CD4-positive, alpha-beta memory T cell (primary cell): ENCODE measurements at places on chromosomes 2 and 18.

DNA sequence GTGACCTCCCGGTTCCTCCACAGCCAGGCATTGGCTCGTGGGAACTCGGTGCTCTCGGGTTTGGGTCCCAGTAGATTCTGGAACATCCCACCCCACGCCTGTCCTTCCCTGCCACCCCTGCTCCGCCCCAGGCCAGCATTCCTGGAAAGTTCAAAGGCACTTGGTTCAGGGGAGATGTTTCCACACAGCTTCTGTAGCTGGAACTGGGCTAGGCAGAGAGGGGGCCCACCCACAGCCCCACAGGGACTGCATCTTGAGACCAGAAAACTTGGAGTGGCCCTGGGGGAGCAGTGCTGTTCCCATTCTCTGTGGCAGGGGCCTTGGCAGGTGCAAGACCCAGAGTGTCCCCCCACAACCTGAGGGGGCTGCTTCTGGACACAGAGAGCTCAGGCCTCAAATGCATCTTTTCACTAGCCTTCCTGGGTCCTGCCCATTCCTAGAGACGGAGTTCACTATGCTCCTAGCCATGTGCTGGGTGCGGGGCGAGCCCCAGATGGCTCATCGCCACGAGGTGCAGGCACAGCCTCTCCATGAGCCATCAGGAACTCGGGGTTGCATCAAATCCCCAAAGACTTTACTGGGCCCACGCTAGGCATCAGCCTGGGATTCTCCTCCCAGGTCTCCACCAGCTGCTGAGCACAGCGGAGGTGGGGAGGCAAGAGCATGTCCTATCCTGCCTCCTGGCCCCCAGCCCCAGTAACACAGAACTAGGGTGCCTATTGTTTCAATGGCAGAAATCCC is 68.7 kb downstream of the ZFP36L2 start:
- no peak for DNase-seq

- DNase-seq, result peak; percentile 7
Measured at GRCh38 chr2:7539077-7539476, 621.9 kb downstream of the RNF144A start.

GRCh38 chr18:37313624-37314023 is 252.0 kb downstream of the CELF4 start:
- no peak for DNase-seq

DNA sequence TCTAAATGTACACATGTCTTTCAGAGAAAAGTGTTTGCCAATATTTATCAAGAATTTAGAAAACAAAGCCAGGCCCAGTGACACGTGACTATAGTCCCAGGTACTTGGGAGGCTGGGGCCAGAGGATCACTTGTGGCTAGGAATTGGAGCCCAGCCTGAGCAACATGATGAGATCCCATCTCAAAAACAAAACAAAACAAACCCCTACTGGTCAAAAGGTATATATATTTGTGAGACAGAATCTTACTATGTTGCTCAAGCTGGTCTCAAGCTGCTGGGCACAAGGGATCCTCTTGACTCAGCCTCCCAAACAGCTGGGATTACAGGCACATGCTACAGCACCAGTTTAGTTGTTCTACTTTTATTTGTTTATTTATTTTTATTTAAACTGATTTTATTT is 79.2 kb downstream of the ZDBF2 start:
- no peak for DNase-seq

DNA sequence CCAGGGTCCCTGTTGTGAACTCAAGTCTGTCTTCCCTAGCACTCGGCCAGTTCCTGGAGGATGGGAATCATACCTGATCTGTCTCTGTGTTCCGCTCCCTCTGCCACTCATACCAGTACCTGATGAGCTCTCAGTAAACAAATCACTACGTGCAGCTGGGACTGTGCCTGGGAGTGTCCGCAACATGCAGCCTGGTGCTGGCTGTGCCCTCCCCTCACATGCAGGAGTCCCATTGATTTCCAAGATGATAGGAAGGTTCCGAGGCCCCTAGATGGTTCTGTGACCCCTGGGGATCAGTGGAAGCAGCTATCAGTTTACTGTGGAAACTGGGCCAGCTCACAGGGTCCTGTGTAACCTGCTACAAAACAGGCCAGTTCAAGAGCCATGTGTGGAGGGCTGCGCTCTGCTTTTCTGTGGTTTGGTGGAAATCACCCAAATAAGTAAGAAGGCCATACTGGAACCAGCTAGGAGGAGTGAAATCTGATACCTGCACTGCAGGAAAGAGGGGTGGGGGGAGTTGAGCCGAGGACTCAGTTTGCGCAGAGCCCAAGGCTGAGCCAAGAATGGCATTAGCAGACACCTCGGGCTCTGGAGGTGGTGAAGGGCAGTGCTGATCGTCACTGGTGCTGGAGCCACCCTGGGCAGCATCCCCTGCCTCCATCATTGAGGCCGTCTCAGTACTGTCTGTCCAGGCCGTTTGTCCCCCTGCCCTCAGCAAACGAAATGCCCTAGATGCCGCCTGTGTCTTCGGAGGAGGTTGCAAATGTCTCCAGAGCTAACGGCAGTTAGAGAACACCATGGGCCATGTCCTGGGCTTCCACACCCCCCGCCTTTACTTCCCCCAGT is 93.3 kb downstream of the KLHL29 start:
- DNase-seq, result no peak

- no peak for DNase-seq
Measured at GRCh38 chr2:85780316-85781012, 26.7 kb downstream of the ATOH8 start.

GRCh38 chr2:142897807-142898206 is 20.3 kb downstream of the KYNU start:
- no peak for DNase-seq

DNA sequence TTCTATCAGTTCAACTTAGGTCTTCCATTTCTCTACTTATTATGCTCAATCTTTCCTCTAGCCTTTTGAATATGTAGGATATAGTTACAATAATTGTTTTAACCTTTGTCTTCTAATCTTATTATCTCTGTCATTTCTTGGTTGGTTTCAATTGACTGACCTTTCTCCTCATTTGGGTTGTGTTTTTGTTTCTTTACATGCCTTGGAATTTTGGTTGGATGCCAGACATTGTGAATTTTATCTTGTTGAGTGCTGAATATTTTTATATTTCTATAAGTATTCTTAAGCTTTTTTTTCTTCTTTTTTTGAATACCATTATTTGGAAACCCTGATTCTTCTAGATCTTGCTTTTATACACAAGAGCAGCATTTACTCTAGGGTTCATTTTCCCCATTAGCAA is 30.7 kb upstream of the TMEM247 start:
- no peak for DNase-seq

GRCh38 chr2:64453770-64454385 is at the start of gene LGALSL:
Gene LGALSL, plus strand, starts transcription at chr2:64454162. Its CDS starts 384 bp downstream, at chr2:64454546.
- DNase-seq, result peak; percentile 5

DNA sequence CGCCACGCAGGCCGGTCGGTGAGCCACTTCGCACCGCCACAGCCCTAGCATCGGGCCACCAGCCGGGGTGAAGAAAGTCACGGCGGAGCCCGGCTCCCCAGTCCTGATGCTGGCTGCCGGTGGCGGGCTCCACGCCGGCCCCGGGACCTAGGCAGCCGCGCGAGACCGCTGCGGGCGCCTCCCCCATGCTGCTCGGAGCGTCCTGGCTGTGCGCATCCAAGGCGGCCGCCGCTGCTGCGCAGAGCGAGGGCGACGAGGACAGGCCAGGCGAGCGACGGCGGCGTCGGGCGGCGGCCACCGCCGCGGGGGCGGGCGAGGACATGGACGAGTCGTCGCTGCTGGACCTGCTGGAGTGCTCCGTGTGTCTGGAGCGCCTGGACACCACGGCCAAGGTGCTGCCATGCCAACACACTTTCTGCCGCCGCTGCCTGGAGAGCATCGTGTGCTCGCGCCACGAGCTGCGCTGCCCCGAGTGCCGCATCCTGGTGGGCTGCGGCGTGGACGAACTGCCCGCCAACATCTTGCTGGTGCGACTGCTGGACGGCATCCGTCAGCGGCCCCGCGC is 433 bp downstream of the SH3RF3 start:
- peak; percentile 48 for DNase-seq

DNA sequence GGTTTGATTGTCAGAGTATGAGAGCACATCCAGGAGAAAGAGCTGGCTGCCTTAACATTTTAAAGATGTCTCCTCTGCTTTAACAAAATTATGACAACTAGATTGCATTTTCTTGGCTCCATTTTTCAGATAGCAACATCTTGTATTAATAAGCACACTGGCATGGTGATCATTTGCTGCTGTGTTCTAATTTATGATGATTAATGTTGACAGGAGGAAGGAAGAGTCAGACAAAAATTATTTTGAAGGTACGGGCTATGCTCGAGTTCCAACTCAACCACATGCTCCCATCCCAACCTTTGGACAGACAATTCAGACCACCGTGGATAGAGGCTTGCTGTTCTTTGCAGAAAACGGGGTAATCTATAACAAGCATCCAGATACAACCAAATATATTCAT is 98.2 kb upstream of the TTC39C start:
- DNase-seq, result no peak
